T47D (cell line): ENCODE measurements at places on chromosomes 16 and 17.

- DNase-seq, result no peak
These were observed 14.3 kb upstream of the NAT9 start for GRCh38 chr17:74790161-74791058.

GRCh38 chr16:64074706-64075105 lies 1047.2 kb downstream of the CDH11 start:
- no peak for DNase-seq

- DNase-seq, result no peak
These were observed 7.5 kb upstream of the MEIOB start for GRCh38 chr16:1879477-1879876.

- no peak for DNase-seq
These were observed 10.4 kb downstream of the COG1 start for GRCh38 chr17:73203135-73203787.

GRCh38 chr16:75138636-75139035 lies 9.7 kb upstream of the ZFP1 start:
- DNase-seq, result no peak

DNA sequence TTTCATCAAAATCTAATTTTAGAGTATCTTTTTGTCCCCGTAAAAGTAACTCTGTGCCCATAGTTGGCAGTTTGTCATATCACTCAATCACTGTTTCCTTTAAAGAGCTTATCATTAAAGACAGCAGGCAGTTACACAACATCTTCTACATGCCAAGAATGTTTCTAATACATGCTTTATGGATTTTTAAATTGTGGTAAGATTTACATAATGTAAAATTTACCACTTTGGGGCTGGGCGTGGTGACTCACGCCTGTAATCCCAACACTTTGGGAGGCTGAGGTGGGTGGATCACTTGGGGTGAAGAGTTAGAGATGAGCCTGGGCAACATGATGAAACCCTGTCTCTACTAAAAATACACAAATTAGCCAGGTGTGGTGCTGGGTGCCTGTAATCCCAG lies 687.2 kb downstream of the WWOX start:
- DNase-seq, result no peak

DNA sequence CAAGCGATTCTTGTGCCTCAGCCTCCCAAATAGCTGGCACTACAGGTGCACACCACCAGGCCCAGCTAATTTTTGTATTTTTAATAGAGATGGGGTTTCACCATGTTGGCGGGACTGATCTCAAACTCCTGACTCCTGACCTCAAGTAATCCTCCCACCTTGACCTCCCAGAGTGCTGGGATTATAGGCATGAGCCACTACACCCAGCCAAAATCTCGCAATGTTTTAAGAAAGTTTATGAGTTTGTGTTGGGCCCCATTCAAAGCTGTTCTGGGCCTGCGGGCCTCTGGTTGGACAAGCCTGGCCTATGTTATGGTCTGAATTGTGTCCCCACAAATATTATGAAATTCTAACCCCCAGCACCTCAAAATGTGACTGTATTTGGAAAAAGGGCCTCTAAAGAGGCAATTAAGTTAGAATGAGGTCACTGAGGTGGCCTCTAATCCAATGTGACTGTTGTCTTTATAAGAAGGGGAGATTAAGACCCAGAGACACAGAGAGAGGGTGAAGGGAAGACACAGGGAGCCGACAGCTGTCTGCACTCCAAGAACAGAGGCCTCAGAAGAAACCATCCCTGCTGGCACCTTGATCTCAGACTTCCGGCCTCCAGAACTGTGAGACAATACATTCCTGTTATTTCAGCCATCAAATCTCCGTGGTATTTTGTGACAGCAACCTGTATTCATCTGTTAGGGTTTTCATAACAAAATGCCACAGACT lies 469.9 kb downstream of the HS3ST4 start:
- DNase-seq, result no peak

GRCh38 chr16:30747799-30748633 lies at the start of gene PHKG2:
TSS of gene PHKG2 (plus strand) at chr16:30748425. CDS start at chr16:30748821, 396 bp downstream.
- DNase-seq, result peak; percentile 99

DNA sequence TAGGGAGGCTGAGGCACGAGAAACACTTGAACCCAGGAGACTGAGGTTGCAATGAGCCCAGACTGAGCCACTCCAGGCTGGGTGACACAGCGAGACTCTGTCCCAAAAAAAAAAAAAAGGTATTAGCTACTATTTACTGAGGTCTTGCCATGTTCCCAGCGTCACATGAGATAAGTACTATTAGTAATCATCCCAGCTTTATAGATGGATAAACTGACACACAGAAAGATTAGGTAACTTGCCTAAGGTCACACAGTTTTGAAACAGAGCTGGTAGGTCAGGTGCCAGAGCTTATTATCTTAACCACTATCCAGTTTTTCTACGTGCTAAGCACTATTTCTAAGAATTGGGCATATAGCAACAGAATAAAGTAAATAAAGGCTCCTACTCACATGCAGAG lies 51.6 kb downstream of the TEX14 start:
- peak; percentile 46 for DNase-seq

GRCh38 chr17:82127315-82127595 lies 29.2 kb upstream of the FASN start:
- DNase-seq, result no peak

- DNase-seq, result no peak
These were observed 6.9 kb downstream of the CCNF start for GRCh38 chr16:2436110-2436509.

DNA sequence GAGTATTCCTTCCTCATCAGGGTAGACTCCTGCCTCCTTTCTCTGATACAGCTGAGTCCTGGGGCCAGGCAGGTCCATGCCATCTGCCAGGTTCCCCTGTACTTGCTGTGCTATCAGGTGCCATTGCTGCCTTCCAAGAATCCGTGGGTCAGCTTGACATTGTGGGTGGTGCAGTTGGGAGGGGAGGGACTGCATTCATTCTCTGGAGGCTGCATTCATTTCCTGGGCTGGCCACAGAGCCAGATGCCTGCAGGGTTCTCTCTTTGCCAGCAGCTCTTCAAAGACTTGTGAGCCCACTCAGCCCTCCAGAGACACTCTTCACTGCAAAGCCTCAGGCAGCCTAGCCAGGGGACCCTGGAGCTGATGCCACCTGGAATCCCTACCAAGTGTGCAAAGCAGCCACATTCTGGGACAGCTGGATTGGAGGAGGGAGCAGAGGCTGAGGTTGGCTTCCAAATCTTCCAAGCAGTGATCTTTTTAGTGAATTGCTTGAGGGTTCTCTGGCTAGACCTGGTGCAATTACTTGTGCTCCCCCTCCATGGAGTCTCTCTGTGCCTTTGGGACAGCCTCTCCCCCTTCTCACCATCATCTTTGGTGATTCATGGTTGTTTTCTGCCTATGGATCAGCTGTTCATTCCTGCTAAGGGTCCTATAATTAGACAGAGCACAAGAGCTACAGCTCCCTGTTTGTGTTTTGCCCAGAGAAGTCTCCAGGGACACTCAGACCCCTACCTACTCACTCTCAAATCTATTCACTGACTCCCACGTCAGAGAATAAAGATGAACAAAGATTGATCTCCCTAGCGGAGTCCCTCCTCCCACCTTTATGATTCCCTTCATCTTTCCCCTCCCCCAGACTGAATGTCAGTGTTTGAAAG lies 20.9 kb downstream of the ANKFN1 start:
- DNase-seq, result peak; percentile 89

DNA sequence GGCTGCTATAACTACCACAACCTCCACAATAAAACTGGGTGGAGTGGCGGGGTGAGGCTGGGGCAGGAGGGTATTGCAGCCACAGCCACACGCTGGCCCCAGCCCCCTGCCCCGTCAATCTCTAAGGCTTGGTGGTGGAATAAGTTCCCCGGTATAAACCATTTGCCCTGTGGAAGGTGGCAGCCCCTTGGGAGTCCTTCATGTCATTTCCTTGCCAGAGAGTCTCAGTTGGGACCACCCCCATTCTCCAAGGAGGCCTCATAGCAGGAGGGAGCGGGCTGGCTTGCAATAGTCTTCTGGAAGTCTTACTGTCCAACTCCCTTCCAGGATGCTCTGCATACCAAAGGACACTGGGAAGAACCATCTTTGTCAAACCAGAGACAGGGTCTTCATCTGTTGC lies 19.4 kb downstream of the CD300A start:
- no peak for DNase-seq

- peak; percentile 69 for DNase-seq
These were observed 3.5 kb upstream of the C17orf113 start for GRCh38 chr17:42053731-42054500.
